Activated CD4-positive, alpha-beta T cell treated with anti-CD3 and anti-CD28 coated beads, Interleukin-2, amount 50 U/mL, for 48 hours (primary cell): ENCODE measurements at places on chromosomes 6 and 20.

DNA sequence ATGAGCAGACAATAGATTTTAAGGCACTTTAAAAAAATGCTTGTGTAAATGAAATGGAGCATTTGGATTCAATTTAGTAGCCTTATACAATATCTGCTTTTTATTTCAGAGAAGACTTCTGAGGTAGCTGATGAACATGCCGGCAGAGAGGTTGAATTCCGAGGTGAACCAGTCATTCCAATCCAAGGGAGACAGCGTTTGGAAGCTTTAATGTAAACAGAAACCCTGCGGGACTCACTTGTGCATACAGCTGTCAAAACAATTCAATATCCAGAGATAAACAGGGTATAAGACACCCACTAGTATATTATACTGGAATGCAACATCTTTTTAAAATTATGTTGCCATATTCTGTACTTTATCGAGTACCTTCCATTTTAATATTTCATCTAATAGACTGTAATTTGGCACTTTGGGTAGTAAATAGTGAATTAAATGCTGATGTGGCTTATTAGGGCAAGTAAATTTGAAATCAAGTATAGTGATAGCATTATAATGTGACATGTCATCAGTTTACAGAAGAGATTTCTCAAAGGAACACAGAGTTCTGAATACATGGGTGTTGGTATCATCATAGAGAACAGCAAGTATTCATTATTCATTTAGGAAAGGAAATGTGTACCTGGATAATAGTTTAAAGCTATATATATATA lies 347.7 kb downstream of the PRKN start:
- DNase-seq, result no peak

- no peak for DNase-seq
Observed at GRCh38 chr20:58268421-58268821, 40.0 kb upstream of the ANKRD60 start.

DNA sequence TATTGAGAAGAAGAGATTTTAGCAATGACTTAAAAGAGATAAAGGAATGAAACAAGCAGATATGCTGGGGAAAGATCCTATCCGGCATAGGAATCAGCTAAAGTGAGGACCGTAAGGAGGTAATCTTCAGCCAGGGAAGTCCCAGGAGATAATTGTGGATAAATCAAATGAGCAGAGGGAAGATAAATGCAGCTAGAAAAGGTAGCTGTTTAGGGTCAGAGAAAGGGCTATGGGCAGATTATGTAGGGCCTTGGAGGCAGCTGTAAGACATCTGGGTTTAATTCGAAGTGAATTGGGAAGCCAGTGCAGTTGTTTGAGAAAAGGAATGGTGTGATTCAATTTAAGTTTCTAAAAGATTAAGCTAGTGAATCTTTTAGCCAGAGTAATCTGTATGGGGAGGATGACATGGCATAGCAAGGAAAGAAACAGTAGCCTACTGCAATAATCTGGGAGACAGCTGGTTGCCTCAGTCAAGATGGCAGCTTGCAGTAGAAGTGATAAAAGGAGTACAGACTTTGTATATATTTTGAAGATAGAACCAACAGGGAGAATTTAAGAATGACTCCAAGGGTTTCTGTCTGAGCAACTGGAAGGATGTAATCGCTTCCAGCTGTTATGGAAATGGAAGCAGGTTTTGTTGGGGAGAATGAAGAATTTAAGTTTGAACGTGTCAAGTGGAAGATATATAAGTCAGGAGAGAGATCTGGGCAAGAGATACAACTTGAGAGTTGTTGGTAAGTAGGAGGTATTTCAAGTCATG lies 552.3 kb upstream of the FLRT3 start:
- DNase-seq, result no peak

GRCh38 chr6:149468179-149468578 lies 16.6 kb downstream of the ZC3H12D start:
- no peak for DNase-seq

GRCh38 chr6:91865889-91866288 lies 1279.0 kb upstream of the MAP3K7 start:
- no peak for DNase-seq

GRCh38 chr6:26550250-26550993 lies 12.3 kb downstream of the HMGN4 start:
- DNase-seq, result peak; percentile 75

GRCh38 chr6:110307368-110307767 lies 50.8 kb downstream of the METTL24 start:
- DNase-seq, result no peak

DNA sequence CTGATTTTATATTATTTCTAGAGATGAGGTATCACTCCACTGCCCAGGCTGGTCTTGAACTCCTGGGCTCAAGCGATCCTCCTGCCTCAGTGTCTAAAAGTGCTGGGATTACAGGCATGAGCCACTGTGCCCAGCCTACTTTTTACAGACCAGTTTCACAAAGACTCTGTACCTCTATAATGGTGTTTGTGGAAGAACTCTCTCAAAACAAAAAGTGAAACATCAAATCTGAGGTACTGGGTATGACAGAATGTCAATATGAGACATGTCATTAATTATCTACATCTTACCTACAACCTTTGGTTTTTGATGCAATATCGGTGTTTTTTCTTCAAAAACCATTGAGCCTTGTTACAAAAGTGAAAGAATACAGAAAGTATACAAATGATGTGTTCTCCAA lies 49.4 kb upstream of the MCM9 start:
- no peak for DNase-seq

DNA sequence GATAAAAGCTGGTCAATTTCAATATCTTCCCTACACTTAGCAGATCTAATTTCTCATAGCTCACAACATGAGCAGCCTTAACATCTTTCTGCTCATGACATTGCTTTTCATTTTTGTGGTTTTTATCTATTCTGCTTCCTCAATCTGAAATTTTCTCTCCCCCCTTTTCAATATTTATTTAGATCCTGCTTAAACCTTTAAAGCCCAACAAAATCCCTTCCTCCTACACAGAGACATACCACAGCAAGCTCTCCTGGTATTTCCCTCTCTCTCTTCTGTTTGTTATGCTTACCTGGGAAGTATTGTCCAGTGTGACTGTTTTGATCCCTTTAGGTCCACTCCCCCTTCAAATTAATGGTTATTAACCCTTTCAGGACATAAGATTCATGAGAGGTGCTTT lies 582.5 kb downstream of the RFPL4B start:
- no peak for DNase-seq

DNA sequence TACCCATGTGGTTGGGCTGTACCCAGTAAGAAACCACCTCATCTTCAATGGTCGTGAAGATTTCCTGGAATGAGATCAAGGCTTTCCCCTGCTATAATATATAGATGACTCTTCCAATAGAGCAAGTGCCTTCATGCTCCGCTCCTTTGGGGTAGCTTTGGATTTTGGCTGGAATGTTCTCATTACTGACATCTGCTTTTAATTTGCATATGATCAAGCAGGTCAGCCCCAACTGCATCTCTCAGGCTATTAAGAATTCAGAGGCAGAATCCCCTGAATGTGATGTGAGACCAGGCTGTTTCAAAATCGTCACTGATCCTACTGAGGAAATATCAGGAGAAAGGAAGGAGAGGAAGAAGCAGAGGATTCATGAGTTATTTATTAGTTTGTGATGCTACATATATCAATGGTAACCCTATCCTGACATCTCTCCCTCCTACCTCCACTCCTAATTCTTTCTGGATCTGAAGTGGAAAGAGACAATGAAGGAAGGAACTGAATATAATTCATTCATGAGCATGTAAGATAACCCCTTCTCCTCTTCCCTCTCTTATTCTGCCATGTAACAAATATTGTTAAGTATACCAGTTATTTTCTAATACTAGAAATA lies 47.6 kb upstream of the FUCA2 start:
- DNase-seq, result no peak

DNA sequence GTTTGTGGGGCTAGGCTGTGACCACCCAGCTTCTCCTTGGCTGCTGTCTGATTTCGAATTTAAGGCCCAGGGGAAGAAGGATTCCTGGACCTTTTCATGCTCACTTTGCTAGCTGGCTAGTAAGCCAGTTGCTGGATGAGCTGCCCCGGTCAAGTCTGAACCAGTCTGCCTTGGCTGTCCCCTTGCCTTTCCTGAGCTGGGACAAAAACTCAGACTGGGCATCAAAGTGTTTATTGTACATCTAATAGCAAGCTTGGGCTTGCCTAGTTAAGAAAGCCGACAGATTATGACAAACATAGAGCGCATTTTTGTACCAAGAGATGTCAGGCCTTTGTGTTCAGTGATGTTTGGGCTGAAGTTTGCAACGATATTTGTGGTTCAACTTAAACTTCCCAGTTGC lies 750 bp upstream of the PAK5 start:
- no peak for DNase-seq

DNA sequence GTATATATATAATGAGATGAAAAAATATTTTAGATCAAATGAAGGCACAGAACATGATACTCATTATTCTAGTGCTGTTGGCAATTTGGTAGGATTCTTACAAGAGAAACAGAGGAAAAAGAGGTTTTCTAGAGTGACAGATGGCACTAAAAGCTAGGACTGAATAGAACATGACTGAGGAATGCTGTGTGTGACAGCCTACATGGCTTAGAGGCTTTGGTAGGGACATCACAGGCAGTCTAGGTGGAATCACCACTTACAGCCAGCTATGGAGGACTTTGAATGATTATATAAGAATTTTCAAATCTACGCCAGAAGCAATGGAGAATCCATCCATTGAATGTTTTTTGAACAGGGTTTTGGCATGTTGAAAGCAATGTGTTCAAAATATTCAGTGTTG lies 52.8 kb downstream of the TPD52L1 start:
- DNase-seq, result no peak

DNA sequence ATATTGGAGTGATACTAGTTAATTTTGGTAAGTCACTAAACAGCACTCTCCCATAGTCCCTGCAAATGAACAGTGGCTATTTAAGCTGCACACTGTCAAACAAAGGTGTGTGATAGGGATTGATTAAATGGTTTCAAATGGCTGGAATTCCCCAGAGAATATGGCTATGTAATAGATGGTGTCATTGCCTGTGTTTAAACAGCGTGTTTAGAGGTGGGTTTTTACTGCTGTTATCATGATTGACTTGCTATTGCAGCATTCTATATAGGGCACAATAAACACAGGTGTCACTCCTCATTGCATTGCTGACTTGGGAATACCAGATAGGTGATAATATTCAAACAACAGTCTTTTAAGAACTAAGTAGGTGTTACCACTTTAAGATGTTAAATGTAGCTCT lies 171.7 kb upstream of the MAN1A1 start:
- no peak for DNase-seq

DNA sequence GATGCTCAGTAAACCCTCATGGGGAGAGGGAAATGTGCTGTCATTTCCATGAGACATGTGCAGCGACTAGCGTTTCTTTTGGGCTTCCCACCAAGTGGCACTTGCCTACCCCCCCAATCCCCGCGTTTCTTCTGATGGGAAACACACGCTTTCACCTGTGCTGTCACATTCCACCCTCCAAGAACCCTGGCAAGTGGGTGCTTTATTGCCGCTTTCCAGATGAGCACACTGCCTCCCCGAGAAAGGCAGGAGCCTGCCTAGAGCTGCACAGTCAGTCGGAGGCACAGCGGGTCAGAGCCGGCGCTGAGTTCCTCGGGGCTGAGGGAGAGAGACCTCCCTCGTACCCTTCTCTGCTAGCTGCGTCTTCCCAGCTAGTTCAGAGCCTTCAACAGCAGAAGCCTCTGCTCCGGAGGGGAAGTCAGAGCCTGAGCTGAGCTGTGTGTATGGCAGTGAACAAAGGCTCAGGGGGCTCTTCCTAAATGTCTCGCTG lies 12.3 kb upstream of the CCDC167 start:
- no peak for DNase-seq

DNA sequence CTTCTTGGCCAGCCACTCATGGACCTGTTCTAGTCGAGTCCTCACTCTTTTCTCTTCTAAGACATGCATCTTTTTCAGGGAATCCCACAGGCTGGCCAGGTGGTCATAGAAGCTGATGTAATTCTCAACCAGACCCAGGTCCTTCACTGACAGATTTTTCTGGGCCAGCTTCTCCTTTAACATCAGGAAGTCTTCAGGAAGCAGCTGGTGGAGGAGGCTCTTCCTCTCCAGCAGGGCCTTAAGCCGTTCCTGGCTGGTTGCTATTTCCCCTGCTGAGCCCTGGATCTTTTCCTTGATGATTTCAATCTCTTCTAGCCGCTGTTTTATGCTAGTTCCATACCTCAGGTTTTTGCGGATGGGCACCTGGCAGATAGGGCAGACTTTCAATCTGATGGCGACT lies 28.6 kb downstream of the DDX27 start:
- no peak for DNase-seq

DNA sequence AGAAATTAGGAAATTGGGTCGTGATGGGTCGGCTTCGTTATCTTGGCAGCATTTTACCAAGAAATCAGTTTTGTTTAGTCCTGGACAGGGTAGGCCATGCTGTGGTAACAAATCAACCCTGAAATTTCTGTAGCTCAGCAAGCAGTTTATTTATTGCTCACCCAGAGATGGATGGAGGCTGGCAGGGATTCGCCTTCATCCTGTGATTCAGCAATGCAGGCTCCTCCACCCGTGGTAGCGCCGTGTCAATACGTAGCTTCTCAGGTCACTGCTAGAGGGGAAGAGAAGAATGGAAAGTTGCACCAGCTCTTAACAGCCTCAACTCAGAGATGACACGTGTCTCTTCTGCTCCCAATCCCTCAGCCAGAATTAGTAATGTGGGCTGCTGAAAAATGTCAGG lies 157.0 kb upstream of the SGK1 start:
- no peak for DNase-seq

GRCh38 chr20:64151633-64152530 lies 12.4 kb upstream of the MYT1 start:
- DNase-seq, result no peak

GRCh38 chr6:13453771-13454251 lies 33.6 kb downstream of the GFOD1 start:
- DNase-seq, result no peak

GRCh38 chr6:70667256-70667710 lies 400 bp upstream of the SMAP1 start:
- no peak for DNase-seq

GRCh38 chr6:82511546-82511945 lies 147.9 kb downstream of the TPBG start:
- no peak for DNase-seq

- DNase-seq, result no peak
Observed at GRCh38 chr6:113732384-113732966, 124.7 kb upstream of the MARCKS start.

DNA sequence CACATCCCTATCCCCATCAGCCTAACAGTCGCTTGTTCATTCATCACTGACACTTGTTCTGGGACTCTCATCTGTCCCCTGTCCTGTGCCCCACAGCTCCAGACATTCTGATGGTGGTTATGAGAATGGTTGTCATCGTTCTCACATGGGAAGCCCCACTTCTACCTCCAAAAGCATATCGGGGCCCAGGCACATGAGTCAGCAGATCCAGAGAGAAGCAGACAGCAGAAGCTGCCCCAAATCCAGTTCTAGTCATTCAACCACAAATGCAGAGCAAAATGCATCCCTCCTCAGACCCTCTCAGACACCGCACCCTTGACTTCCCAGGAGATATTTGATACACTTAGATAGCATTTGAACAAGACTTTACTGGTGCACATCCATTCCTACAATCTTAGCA lies 106.0 kb downstream of the FOXF2 start:
- no peak for DNase-seq

DNA sequence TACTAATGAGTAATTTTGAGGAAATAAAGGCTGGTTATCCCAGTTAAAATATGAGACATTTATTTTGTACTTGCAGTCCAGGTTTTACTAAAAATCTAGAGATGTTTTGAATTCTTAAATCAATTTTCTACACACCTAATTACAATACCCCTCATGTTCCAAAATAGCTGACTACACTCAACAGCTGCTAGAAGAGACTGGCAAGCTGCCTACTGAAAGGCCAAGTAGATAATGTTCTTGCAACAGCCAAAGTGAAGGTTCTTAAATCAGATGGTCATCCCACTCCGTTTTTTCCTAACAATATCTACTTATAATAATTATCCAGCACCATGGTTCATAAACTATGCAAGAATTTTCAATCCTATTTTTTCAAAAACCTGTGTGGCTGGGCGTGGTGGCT lies 69.0 kb downstream of the DTNBP1 start:
- no peak for DNase-seq
